ENCODE measurements at places on chromosomes 12 and 14.

GRCh38 chr14:22668863-22669262, 24.7 kb upstream of the OR6J1 start:
- no peak for DNase-seq

GRCh38 chr12:27794818-27795584, 15.0 kb upstream of the MANSC4 start:
- DNase-seq, result no peak

- DNase-seq, result no peak
Observed at GRCh38 chr12:43425361-43425760, 126.6 kb downstream of the ADAMTS20 start.

- peak; percentile 64 for DNase-seq
Observed at GRCh38 chr12:80936642-80937390, 918 bp downstream of the LIN7A start.

- peak; percentile 53 for DNase-seq
Observed at GRCh38 chr14:29805415-29806123, 122.1 kb downstream of the PRKD1 start.

- DNase-seq, result peak; percentile 45
Observed at GRCh38 chr14:102929241-102930137, 7.0 kb downstream of the AMN start.

- no peak for DNase-seq
Observed at GRCh38 chr12:57380300-57380699, 50.5 kb downstream of the R3HDM2 start.

GRCh38 chr14:101739446-101740141, 21.9 kb upstream of the PPP2R5C start:
- no peak for DNase-seq

DNA sequence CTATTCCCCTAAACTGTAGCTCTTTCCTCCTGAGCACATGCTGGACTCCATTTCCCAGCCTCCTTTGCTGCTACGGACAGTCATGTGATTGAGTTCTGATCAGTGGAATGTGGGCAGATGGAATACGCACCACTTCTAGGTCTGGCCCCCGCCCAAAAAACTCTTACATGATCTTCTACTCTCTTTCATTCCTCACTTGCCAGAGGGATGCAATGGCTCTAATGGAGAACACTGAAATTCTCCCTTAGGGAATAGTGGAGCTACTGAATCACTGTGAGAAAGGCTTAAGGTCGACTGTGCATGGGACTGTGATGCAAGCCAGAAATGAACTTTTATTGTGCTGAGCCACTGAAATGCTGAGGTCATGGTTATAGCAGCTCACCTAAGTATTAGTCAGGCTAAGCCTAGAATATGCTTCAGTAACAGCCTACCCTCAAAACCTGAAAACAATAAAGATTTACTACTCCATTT, 13.0 kb upstream of the TMED2 start:
- peak; percentile 55 for DNase-seq

GRCh38 chr14:80212023-80212397, 706 bp upstream of the DIO2 start:
- DNase-seq, result no peak

DNA sequence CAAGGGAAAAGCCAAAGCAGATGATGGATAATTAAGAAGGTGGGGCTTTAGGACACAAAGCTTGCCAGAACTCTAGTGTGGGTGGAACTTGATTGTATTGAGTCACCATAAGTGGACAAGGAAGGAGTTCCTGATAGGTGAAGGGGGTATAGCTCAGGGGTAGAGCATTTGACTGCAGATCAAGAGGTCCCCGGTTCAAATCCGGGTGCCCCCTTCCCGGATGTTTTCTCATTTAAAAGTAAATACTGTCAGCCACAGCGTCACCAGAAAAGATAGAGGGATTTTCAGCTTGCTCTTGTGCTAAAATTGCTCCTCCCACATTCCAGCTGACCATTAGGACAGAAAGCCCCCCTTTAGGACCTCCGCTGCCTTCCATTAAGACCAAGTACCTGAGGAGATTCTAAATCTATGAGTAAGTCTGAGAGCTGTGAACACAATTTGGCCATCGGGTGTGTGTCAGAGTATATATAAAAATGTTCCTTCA, 36.6 kb downstream of the DCAF4 start:
- no peak for DNase-seq

DNA sequence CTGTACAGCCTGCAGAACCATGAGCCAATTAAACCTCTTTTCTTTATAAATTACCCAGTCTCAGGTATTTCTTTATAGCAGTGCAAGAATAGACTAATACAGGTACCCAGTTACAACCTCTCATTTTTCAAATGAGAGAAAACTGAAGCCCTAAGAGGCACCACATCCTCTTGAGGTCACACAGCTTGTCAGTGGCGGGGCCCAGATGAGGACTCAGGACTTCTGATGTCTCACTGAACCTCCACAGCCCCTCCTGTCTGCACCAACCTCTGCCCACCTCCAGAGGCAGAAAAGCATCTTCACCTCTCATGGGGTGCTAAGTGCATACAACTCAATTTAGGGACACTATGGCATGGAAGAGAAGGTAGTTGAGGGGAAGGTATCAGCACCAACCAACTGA, 120.7 kb downstream of the CRACR2A start:
- DNase-seq, result no peak

DNA sequence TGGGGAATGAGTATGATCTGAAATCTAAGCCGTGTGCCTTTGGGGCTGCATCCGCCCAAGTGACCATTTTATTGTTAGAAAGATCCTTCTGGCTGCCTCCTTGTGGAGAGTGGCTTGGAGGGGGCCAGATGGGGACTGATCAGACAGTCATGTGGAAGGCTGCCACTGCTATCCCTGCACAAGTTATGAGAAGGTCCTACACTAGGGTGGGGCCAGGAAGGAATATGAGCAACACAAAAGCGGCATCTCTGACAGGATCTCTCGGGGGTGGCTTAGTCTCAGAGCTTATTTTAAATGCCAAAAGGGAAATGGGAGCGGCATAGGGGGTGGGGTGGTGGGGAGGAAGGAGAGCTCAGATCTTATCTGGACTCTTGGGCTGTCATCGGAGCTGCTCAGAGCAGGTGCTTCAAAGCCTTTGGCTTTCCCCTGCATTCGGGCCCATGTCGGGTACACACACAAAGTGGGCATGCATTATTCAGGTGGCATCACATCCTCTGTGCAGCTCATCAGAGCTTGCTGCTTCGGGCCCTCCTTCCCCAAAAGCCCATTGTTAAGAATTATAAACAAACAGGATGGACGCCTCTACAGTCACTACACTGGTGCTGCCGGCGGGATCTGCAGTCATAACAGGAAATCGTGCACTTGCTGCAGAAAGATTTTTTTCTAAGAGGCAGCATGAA, 805.4 kb downstream of the VRK1 start:
- no peak for DNase-seq

- peak; percentile 79 for DNase-seq
Observed at GRCh38 chr14:105448706-105449111, 25.9 kb upstream of the CRIP2 start.

DNA sequence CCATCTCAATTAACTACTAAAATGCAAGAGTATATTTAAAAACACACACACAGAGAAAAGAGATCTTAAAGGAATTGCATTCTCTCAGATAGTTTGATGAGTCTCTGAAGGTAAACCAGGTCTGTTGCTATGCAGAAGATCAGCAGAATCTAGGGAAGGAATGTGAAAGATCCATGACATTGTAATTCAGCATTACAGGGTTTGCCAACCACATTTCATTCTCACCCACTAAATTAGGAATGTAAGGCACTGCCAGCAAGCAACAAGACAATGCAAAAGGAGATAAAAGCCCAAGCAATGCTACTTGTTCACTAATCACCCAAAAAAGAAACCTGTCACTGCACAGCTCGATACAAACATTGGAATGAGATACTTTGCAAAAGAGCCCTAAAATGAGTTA, 106.3 kb downstream of the LRIG3 start:
- no peak for DNase-seq

- DNase-seq, result no peak
Observed at GRCh38 chr14:63671987-63672386, 30.3 kb upstream of the WDR89 start.

GRCh38 chr12:55729819-55730818, 1.3 kb upstream of the CD63 start:
- DNase-seq, result peak; percentile 73

GRCh38 chr12:132847363-132848356, 19.0 kb upstream of the GOLGA3 start:
- DNase-seq, result no peak

DNA sequence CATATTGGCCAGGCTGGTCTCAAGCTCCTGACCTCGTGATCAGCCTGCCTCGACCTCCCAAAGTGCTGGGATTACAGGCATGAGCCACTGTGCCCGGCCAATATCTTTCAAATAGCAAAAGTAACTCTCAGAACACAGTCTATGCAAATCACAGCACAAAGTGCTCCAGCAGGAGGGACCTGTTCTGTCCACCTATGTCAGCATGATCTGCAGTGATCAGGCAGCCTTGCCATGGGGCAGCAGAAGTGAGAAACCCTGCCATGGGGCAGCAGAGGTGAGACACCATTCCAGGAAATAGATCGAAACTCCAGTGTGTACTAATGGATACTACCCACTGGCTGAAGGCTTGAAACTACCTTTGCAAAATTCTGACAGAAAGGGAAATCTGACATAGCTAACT, 78.5 kb upstream of the EIF5 start:
- no peak for DNase-seq

GRCh38 chr12:109497675-109498074, 20.2 kb downstream of the UBE3B start:
- no peak for DNase-seq

DNA sequence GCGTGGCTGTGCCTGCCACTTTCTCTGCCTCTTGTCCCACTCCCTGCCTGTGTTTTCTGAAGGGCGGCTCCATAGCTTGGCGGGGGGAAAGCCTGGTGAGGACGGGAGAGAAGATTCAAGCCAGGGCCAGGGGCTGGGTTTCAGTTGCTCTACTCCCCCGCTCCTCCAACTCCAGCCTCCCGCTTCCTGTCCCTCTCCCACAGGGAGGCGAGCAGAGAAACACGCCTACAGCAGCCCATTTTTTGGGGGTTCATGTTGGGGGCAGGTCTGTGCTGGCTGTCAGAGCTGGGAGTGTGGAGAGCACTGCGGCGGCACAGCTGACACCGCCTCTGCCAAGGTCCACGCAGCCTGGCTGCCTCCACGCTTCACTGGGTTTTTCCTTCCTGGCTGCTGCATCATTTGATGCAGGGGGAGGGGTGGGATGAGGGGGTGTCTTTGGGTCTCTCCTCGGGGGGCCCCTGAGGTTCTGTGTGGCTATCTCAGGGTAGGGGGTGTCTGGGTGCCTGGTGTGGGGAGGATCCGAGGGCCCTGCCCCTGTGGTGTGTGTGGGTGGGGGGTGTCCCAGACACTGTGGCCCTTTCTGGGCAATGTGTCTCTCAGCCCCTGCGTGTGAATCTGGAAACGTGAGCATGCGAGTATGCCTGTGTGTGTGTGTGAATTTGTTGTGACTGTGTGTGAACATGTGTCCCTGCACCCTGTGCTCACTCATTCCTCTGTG, 10.7 kb upstream of the KRT80 start:
- peak; percentile 44 for DNase-seq

- no peak for DNase-seq
Observed at GRCh38 chr14:70654632-70655031, 12.9 kb downstream of the TTC9 start.

GRCh38 chr14:39609119-39609518, 176.9 kb upstream of the FBXO33 start:
- no peak for DNase-seq

DNA sequence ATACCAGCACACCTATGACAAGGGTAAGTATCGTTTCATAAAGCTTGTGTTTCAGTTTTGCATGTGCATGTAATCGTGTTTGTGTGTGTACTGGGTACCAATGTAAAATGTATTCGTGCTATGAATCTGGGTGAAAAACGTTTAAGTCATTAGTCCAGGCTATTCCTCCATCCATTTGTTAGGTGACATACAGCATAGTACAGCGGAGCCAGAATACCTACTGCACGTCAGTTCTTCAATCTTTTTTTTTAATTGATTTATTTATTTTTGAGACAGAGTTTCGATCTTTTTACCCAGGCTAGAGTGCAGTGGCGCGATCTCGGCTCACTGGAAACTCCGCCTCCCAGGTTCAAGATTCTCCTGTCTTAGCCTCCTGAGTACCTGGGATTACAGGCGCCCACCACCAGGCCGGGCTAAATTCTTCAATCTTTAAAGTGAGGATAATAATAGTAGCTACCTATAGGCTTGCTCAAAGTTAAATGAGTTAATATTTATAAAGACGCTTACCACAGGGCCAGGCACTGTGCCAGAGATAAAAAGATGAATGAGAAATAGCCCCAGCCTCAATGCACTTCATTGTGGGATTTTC, 661 bp upstream of the RPS26 start:
- DNase-seq, result no peak

GRCh38 chr12:49568442-49569162, 660 bp upstream of the MCRS1 start:
- no peak for DNase-seq

DNA sequence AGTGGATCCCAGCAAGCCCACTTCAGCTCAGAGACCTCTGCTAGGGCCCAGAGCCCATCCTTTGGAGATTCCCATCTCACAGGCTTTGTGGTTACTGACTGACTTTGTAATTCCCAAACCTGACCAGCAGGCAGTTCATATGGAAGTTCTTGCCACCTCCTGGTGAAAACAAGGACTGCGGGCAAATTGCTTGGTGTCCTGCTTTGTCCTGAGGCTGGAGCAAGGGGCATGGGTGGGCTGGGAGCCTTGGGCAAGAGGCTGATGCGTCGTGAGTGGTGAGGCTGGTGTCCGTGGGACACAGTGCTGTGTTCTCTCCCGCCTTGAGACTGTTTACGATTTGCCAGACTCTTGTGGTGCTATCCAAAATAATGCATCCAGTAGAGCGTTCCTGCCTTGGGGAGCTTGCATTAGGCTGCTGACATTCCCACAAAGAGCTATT, 91.0 kb downstream of the LRRC74A start:
- DNase-seq, result no peak

- DNase-seq, result no peak
Observed at GRCh38 chr12:108930155-108930554, 50.3 kb downstream of the DAO start.

DNA sequence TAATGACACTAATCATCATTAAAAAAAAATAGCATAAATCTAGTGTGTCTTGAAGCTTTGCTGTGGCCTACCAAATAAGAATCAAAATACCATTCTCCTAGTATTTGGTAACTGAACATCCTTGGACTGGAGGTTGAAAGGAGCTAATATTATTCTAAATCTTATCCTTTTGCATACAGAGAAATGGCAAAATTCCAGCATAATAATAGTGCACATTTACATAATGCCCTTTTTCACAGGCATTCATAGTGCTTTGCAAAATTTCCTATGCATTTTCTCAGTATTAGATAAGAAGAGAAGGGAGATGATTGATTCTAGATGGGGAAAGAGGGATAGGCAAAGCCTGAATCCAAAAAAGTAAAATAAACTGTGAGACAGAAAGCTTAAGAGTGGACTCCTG, 13.9 kb upstream of the CCDC196 start:
- no peak for DNase-seq

- no peak for DNase-seq
Observed at GRCh38 chr14:88203291-88203690, 119.8 kb downstream of the KCNK10 start.

Data from lower lobe of right lung (tissue), 2 donors.